NCI-H748 treated with DMSO at 0.1 percent for 48 hours (cell line): ENCODE measurements at places on chromosomes 5 and 9.

DNA sequence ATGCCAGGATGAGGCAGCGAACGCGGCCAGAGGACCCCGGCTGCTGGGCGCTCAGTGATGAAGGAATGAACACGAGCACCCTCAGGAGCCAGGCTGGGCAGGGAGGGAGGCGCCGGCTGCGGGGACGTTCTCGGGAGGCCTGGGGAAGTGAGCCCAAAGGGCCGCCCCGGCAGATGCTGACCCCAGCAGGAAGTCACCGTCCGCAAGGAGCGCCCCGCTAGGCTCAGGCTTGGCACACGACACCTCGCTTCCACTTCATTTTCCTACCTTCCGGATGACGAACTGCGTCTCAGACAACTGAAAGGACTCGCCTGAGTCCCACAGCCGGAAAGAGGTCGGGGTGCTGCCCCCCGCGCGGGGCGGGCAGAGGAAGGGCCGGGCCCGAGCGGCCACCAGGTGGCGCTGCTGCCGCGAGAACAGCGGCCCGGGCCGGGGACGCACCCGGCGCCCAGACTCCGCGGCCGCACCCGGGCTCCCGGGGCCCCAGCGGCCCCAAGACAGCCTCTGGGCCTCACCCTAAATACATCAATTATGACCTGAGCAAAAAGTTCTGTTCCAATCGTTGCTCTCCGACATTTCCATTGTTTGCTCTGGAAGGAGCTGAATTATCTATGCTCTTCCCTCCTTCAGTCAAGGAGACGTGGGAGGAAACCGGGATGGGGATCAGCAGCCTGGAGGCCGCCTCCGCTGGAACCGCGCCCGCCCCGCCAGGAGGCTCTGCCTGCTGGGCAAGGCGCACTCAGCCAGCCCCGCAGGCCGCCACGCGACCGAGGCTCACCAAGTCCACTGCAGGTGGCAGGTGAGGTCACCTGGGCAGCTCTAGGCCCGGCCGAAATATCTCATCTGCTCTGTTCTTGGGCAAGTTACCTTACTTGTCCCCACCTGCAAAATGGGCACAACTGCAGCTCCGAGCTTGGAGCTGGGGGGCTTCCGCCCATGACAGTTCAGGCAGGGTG lies 107.0 kb downstream of the ZNF354C start:
- DNase-seq, result no peak

DNA sequence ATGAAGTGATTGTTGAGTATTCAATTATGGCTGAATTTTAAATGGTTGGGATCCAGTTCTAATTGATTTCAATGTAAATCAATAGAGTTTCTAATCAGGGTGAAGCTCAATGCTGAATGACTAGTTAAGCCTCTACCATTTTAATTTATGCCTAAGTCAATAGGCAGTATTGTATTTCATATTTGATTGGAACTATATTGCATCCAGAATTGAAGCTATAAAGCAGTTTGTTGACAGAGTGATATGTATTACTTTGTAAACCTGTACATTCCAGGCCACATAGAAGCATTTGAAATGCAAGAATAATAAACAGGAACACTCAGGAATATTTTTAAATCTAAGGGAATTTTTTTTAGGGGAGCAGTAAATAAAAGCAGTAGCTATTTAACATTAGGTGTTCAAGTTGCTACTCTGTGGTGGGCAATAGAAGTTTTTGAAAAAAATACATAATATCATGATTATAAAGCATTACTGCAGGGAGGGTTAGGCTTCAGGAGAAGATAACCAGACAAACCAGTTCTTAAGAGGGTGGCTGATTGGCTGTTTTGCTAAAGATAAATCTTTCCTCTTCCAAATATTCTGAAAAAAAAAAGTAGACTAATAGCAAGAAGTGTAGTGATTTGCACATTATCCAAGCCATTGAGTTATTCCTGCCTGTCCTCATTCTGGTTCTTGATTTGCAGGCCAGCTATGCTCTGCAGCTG lies 492.0 kb upstream of the MEF2C start:
- peak; percentile 87 for DNase-seq

DNA sequence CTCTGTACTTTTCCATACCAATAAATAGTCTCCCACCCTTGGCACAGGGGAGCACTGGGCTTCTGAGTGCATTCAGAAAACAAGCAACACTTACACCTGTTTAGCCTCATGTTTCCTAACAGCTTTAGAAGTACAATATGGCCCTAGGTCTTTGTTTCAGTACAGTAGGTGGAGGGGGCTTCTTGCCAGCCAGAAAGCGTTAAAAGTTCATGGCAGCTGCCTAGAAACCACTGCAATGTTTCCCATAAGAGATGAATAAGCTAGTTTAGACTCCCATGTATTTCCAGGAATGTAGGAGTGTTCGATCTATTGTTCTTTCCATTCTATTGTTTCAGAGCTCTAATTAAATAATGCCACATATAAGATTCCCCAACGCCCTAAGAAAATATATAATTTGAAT lies 444.8 kb downstream of the ARHGEF28 start:
- DNase-seq, result no peak

DNA sequence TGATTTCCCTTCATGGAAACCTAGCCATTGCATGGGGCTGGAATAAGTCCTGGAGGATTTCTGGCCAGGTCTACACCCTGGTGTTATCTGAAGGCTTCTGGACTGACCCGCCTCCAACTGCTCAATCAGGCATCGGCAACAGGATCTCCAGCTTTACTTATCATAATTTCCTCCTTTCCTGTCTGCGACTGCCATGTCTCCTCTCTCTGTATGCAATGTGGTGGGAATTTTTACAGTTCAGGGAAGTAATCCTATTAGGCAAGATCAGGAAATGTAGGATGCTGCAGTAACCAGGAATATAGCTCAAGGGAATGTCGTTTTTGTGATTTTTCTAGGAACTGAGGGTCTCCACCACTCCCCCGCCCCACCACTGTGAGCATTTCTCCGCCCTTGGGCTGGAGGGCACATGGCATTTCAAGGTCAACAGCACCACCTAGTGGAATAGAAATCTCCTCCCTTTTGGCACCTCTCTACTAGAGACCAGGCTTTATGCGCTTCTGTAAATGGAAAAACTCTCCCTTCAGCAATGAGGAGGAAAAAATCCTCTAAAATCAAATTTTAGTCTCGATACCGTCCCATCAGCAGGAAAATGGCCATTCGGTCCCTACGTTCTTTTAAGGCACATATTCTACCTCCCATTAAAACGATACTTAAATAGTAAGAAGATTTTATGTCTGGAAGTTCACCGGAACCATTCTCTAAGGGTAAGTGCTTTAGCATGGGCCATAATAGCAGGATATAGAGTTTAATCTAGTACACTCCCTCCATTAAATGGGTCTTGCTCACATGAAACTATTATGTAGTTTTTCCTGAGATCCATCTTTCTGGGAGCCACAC lies 93.0 kb downstream of the YTHDC2 start:
- DNase-seq, result peak; percentile 44

DNA sequence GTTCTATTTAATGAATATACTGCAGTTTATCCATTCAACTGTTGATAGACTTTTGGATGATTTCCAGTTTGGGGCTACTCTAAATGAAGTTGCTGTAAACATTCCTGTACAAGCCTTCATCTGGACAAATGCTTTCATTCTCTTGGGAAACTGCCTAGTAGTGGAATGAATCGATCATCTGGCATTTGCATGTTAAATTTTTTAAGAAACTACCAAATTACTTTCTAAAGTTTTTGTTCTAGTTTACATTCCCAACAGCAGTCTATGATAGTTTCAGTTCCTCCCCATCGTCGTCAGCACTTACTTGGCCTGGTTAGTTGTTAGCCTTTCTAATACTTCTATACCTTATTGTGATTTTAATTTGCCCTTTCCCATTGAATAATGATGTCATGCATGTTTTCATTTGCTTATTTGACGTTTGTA lies 306.3 kb downstream of the FER start:
- DNase-seq, result no peak

- DNase-seq, result no peak
Measured at GRCh38 chr5:81530919-81531318, 137.0 kb upstream of the ACOT12 start.

DNA sequence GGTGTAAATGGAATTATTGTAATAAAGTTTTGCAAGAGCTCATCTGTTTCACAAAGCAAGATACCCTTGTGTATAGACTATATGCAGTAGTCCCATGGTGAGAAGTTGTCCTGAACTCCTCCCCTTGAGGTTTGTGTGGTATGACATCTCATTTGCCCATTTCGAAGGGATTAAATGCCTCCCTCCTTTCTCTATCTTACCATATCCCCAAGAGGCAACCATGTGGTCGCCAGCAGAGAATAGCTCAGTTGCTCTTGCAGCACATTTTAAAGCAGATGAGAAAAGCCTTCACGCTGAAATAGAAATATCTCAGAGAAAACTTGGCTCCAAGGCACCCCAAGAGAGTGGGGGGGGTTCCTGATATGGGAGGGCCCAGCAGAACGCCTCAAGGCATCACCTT lies 4.6 kb downstream of the SEMA6A start:
- DNase-seq, result no peak

DNA sequence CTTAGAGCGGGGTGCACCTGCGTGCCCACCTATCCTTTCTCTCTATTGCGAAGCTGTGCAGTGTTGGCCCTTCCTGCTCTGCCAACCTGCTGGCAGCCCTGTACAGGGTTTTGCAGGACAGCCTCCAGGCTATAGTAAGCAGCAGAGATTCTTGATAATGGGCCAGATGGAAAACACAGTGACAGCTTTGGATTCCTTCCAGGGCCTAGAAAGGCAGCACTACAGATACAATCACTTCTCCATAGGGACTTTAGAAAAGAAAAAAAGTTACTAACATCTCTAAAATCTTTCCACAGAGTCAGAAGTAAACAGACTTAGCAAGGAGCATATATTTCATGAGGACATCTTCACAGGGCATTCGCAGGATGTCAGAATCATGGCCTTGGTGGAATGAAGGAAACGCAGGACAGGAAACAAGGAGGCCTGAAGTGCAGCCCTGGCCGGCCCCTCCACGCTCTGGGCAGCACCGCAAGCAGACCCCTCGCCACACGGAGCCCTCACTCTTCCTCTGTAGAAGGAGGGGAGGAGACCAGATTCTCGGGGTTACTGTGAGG lies 172.1 kb upstream of the GAS1 start:
- no peak for DNase-seq

GRCh38 chr5:168599826-168600225 lies 20.7 kb upstream of the PANK3 start:
- no peak for DNase-seq

- no peak for DNase-seq
Measured at GRCh38 chr9:20570756-20571155, 51.5 kb downstream of the MLLT3 start.

DNA sequence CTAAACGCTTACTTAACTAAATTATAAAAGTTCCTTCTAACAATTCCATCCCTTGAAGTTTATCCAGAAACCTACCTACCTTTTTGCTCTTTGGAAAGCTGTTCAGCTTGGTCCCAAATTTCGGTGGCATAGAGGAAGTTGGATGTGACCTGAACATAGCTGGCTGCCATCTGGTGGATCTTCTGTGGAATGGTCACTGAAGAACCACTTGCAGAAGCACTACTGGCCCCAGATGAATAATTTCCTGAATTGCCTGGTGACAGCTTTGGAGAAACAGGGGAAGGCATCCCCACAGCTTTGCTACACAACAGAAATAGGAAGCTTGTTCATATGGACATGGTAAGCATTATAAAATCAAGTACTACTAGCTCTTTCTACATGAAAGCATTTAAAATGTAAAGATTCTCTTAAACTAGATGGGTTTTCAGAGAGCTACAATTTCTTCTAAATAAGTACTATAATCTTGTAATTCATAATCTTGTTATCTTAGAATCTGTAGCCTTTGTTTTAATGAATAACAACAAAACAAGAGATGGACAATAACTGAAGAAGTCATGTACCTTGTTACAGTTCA lies 9.9 kb downstream of the LEAP2 start:
- DNase-seq, result peak; percentile 48
